ENCODE measurements at places on chromosomes 7 and 10.

DNA sequence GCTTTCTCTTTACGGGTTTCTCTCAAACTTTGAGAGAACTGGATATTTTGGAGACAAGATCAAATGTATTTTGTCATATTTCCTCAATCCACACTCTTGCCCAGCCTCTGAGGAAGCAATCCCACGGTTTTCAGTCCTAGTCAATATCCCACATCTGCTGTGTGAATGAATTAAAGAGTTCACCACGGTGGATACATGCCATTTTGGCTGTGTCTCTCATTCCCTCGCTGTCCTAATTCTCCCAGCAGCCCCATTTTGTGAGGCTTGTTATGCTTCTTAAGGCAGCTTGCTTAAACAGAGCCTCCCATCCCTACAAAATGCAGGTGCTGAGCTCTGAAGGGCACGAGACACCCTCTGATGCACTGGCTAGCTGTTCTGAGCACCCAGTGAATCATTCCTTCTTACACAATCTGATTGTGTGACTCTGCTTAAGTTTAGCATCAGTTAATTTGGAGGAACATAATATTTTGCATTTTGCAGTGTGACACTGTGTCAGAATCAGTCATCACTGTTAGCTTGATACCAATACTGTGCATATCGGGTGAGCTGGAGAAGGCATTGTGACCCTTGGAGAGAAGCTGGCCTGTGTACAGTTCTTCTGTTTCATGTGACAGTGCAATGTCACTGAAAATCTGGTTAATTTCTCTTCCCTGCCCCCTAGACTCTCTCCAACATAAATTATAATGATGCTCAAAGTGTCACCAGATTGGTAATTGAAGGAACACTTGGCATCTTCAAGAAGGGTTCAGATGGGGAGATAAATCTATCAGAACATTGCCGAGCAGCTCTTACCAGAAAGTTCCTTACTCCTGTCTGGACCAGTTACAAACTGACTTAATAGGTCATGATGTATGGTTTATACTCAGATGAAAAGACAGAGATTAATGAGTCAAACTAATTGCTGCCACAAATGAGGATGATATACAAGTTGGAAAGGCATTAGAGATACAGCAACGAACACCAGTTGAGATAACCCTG, 103.7 kb upstream of the AOAH start:
- H3K36me3 ChIP-seq = no peaks in the 10 kb centered on the region
- H3K4me3 ChIP-seq = no peak overlapping the region
- no peak overlapping the region for H3K27ac ChIP-seq
- DNase-seq = no peak
- H3K4me1 ChIP-seq = no peaks in the 10 kb centered on the region

GRCh38 chr10:120854388-120854787, 3.2 kb downstream of the WDR11 start:
- no peak overlapping the region for H3K27ac ChIP-seq
- peaks cover 48% of the 10 kb centered on the region for H3K4me1 ChIP-seq
- no peaks in the 10 kb centered on the region for H3K27me3 ChIP-seq
- no peak for DNase-seq
- H3K4me3 ChIP-seq = no peak overlapping the region
- H3K36me3 ChIP-seq = peaks cover 7% of the 10 kb centered on the region

DNA sequence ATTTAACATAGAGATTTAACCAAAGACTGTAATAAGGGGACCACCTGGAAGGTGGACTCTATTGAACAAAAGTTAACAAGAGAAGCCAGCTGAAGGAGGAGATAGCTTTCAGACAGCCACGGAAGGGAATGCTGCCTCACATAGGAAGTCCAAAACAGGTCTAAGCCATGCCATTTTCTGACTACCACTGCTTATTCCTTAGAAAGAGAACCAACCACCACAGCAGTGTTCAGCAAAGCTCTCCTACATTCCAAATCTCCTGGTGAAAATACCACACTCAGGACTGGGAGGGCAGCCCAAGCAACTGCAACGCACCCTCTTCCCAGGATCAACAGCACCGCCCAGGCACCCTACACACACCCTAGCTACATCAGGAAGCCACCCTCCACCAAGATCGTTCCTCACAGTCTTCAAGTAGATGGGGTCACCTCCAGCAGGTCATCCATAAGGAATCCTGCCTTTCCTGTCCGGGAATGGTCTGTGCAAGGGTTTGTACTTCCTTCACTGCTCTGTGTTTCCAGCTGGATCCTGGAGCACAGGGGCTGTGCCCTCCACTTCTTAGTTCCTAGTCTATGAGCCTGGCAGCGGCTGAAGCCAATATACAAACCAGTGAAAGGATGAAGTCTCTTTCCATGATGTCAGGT, 2.5 kb downstream of the KIAA1549 start:
- no peak overlapping the region for H3K4me3 ChIP-seq
- H3K36me3 ChIP-seq = no peaks in the 10 kb centered on the region
- DNase-seq = no peak
- no peaks in the 10 kb centered on the region for H3K27me3 ChIP-seq

DNA sequence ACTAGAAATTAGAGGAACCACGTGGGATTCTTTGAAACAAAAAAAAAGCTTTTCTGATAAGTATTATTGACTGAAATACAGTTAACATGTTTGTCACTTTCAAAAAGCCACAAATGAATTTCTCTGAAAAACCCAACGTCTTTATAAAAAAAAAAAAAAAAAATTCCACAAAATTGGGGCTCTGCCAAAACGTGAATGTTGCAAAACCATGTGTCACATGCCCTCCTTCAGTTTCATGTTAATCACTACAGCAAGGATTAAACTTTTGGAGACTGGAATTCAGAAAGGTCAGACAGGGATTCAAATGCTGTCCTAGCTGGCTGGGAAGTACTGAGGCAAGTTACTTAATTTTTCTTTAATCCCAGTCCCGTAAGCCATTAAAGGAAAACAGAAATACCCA, 278.0 kb upstream of the KLF14 start:
- H3K27me3 ChIP-seq = no peaks in the 10 kb centered on the region
- no peak for DNase-seq
- H3K36me3 ChIP-seq = no peaks in the 10 kb centered on the region
- peaks cover 89% of the 10 kb centered on the region for H3K4me1 ChIP-seq
- peak overlapping the region; percentile 35 for H3K4me3 ChIP-seq
- peak overlapping the region; percentile 96 for H3K27ac ChIP-seq

- no peaks in the 10 kb centered on the region for H3K27me3 ChIP-seq
- no peaks in the 10 kb centered on the region for H3K36me3 ChIP-seq
- no peaks in the 10 kb centered on the region for H3K4me1 ChIP-seq
Observed at GRCh38 chr7:81491573-81491972, 278.3 kb downstream of the HGF start.

DNA sequence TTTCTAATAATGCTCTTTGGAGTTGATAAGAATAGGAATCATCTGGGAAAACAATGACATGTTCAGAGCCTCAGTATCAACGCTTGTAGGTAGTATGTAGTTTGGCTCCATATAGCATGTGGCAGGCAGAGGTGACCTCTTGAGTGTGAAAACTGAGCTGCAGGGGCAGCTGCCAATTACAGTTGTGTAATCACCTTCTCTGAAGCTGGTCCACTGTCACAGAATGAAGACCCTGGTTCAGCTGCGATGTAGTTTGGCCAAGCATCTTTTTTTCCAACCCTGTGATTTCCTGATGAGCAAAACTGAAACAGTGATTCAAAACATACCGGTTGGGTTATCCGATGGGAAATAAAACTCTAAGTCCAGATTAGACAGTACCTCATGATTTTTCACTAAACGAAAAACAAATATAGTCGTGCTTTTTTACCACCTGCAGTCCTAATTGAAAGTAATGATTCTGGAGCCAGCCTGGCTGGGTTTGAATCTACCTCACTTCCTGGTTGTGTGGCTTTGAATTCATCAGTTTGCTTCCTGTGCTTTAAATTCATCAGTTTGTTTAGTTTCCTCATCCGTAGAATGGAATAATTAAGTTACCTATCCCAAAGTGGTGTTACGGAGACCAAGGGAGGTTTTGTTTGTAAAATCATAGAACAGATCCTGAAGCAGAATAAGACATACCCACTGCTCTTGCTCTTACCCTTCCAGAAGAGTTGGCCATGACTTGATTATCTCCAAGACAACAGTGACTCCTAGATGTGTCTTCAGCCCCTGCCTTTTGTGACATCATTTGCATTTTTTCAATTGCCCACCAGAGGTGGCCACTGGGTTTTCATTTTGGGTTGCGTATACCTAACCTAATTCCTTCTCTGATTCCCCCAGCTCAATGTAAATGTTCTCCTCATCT, 87.4 kb downstream of the CELF2 start:
- peaks cover 12% of the 10 kb centered on the region for H3K4me1 ChIP-seq
- no peak for DNase-seq
- H3K4me3 ChIP-seq = no peak overlapping the region
- no peak overlapping the region for H3K27ac ChIP-seq
- no peaks in the 10 kb centered on the region for H3K27me3 ChIP-seq
- peaks cover 3% of the 10 kb centered on the region for H3K36me3 ChIP-seq

DNA sequence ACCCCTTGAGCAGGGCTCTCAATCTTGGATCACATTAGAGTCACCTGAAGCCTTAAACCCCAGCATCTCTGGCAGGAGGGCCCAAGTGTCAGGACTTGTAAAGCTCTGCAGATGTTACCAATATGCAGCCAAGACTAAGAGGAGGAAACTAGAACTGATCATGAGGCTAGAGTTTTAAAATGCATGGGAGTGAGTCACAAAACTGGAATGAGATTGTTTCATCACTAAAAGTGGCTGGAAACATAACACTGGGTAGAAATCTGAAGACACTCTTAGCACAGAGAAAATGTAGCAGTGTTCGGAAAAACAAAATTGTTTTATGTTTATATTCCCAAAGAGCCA, 63.3 kb upstream of the GHITM start:
- no peaks in the 10 kb centered on the region for H3K36me3 ChIP-seq
- DNase-seq = no peak
- no peaks in the 10 kb centered on the region for H3K27me3 ChIP-seq
- H3K4me1 ChIP-seq = peaks cover 26% of the 10 kb centered on the region
- H3K27ac ChIP-seq = peak overlapping the region; percentile 93
- no peak overlapping the region for H3K4me3 ChIP-seq

GRCh38 chr10:101080933-101081931, 19.4 kb downstream of the KAZALD1 start:
- H3K27me3 ChIP-seq = peaks cover 48% of the 10 kb centered on the region
- no peaks in the 10 kb centered on the region for H3K4me1 ChIP-seq
- no peak for DNase-seq
- no peak overlapping the region for H3K4me3 ChIP-seq
- no peaks in the 10 kb centered on the region for H3K36me3 ChIP-seq
- no peak overlapping the region for H3K27ac ChIP-seq

DNA sequence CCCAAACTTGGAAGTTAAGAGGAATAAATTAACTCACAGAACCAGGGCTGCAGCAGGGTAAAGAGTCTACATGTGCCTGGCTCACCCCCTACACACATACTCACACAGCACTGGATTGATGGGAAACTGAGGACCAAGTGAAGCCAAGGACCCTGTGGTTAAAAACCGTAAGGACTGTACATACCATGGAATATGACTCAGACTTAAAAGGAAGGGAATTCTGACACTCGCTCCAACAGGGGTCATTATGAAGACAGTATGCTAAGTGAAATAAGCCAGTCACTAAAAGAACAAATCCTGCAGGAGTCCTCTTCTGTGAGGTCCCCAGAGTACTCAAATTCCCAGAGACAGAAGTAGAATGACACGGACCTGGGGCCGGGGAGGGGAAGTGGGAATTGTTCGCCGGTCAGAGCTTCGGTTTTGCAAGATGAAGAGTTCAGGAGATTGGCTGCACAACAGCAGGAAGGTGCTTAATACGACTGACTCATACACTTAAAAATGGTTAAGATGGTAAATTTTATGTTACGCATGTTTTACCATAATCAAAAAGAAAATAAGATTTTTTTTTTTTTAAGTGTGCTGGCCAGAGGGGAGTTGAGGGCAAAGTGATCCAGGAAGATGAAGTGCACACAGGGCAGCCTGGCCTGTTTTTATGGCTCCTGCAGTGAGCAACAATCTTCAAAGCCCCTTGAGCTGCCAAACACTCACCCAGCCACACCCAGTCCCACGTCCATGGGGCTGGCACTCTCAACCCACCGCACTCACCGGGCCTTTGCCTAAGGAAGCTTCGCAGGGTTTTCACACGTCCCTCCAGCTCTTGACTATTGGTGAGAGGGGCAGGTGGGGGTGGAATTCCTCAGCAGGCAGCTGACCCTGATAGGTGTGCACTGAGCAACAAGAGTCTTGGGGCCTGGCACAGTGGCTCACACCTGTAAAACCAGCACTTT, 26.4 kb downstream of the DRGX start:
- DNase-seq = no peak
- H3K36me3 ChIP-seq = no peaks in the 10 kb centered on the region
- H3K27ac ChIP-seq = peak overlapping the region; percentile 61
- H3K27me3 ChIP-seq = peaks cover 8% of the 10 kb centered on the region

GRCh38 chr10:20839141-20839540, 58.0 kb downstream of the NEBL start:
- H3K4me1 ChIP-seq = peaks cover 5% of the 10 kb centered on the region
- H3K27ac ChIP-seq = no peak overlapping the region
- peaks cover 9% of the 10 kb centered on the region for H3K36me3 ChIP-seq
